Vagina (tissue), 2 donors: ENCODE measurements at places on chromosomes 1 and 21.

- no peak for DNase-seq
Observed at GRCh38 chr1:230390371-230390770, 35.8 kb downstream of the PGBD5 start.

- DNase-seq, result no peak
Observed at GRCh38 chr1:89529196-89529595, 4.6 kb downstream of the LRRC8B start.

- DNase-seq, result no peak
Observed at GRCh38 chr21:26238646-26239045, 68.1 kb upstream of the APP start.

GRCh38 chr1:37892151-37893047 lies 33.0 kb upstream of the MTF1 start:
- DNase-seq, result no peak

GRCh38 chr21:32909393-32909792 lies 116.3 kb upstream of the OLIG2 start:
- DNase-seq, result no peak

DNA sequence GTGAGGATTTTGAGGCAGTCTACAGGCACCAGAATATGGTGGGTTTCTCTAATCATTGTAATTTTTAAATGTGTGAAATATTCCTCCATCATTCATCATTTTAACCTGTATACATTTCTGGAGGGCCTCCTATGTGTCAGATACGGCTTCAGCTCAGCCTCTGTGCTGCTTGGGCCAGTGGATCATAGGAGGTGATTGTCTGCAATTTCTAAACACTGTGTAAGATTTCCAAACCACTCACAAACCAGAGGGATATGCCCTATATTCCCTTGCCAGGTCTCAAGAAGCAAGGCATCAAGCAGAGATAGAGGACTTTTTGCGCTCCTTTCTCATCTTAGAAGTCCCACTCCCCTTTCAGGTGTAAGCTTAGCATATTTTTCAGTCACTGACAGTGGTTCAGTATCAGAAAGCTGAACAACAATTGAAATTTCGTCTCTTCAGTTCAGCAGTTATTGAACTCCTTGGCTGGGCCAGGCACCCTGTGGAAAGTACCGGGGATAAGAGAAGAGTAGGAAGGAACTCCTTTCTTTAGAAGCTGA lies 190.9 kb downstream of the NFIA start:
- no peak for DNase-seq

- no peak for DNase-seq
Observed at GRCh38 chr1:30636621-30637020, 86.8 kb downstream of the MATN1 start.

GRCh38 chr1:224629965-224630364 lies 13.8 kb downstream of the CNIH3 start:
- DNase-seq, result no peak

GRCh38 chr1:96384611-96385010 lies 337.0 kb upstream of the PTBP2 start:
- DNase-seq, result no peak

DNA sequence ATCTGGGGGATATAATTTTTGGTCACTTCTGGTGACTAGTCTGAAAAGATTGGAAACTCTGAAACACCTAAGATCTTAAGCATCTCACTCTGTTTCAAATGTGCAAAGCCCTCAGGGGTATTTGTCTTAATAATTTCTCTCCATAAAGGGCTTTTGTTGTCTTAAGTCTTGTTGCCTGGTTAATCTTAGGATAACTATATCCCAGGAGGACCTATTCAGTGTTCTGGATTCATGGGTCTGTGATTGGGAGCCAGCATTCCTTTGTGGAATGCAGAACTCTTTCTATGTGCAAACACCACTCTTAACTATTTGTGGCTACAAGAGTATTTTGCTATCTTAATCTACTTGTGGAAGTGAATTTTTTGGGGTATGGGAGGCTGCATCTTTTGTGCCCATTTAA lies 1573.0 kb upstream of the PRMT6 start:
- no peak for DNase-seq

DNA sequence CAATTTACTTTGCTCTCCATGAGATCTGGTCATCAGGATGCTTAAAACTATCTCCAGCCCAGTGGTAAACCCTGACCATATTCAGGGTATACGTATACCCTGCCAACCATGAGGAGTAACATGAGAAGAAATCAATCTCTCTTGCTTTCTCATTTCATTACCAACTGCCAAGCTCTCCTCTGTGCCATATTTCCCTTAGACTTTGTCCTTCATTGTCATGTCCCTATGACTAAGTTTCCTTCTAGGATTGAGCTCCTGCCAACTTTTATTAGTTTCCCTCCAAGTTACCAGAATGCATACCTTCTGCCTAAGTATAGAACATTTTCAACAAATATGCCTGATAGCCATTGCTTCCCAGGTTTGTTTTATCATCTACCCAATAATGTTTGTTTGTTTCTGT lies 1113.9 kb upstream of the B3GALT2 start:
- DNase-seq, result no peak

DNA sequence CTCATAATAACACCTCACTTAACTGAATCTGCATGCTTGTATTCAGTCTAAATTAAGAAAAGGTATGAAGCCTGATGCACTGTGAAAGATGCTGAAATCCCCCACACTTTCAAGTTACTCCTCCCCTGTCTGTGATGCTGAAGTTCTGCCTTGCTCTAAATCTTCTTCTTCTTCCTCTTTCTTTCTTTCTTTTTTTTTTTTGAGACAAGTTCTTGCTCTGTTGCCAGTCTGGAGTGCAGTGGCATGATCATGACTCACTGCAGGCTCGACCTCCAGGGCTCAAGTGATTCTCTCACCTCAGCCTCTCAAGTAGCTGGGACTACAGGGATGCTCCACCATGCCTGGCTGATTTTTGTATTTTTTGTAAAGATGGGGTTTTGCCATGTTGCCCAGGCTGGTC lies 231.0 kb upstream of the B3GALT2 start:
- no peak for DNase-seq

GRCh38 chr1:54477153-54477561 lies 70.9 kb upstream of the ACOT11 start:
- DNase-seq, result no peak

DNA sequence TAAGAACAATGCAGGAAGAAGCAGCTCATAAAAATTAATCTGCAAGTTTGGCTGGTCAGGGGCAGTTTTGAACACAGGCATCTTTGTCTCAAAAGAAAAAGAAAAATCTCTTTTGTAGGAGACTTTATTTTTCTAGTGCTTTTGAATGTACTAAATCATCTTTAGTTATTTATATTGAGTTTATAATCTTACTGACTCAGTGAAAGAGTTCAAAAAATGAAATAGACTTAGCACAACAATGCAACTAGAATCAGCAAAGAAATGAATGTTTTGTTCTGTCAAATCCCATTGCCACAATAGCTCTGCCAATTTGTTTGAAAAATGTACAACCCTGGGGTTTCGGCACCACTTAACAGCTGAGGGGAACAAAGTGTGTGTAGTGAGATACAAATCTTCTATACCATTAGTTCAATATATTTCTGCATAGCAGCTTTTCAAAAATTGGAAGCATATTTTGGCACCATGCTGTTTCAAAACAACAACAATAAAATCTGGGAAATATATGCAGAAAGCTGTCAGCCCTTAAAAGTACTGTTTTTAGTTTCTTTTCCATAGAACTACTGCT lies 1969.1 kb downstream of the MRPL39 start:
- no peak for DNase-seq

- no peak for DNase-seq
Observed at GRCh38 chr1:10267319-10267718, 56.9 kb downstream of the KIF1B start.

- DNase-seq, result no peak
Observed at GRCh38 chr21:25428537-25428936, 178.7 kb downstream of the MRPL39 start.

DNA sequence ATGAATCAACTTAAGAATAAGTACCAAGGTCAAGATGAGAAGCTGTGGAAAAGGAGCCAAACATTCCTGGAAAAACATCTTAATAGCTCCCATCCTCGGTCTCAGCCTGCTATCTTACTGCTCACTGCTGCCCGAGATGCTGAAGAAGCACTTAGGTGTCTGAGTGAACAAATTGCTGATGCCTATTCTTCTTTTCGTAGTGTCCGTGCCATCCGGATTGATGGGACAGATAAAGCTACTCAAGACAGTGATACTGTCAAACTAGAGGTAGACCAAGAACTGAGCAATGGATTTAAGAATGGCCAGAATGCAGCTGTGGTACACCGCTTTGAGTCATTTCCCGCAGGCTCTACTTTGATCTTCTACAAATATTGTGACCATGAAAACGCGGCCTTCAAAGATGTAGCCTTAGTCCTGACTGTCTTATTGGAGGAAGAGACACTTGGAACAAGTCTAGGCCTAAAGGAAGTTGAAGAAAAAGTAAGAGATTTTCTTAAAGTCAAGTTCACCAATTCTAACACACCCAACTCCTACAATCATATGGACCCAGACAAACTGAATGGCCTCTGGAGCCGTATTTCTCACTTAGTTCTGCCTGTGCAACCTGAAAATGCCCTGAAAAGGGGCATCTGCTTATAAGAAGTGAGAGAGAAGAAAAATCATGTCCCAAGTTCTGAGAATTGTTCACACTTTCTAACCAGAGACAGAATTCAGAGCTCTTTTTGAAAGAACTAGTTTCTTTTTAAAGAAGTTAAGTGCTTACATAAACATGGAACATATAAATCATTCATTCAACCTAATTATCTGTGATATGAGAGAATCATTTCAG lies 35.7 kb downstream of the TOR1AIP1 start:
- DNase-seq, result no peak

DNA sequence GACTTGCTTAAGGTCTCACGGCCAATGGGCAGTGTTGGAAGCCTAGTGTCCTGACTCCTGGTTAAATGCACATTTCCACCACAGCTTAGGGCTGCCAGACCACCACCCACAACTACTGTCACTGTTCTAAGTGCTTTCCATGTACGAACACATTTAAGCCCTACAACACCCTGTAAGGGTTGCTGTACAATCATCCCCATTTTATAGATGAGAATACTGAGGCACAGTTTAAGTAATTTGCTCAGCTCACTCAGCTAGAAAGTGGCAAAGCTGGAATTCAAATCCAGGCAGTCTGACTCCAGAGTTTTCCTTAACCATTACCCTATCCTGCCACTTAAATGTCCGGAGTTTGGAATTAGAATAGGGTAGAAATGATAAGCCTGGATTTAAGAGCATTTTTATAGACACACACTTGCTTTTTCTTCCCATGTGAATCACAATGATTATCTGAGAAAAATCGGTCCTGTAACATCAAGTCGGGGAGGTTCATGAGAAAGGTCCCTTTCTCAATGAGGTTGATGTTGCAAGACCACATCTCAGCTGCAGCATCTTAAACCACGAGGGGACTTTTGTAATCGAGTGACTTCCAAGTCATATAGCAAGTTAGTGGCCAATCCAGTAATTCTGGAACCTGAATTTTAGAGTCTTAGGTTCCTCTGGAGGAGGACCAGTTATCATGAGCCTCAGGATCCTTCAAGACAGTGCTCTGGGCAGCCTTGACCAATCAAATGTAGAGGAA lies 8.6 kb downstream of the E2F2 start:
- DNase-seq, result no peak
